ENCODE measurements at places on chromosomes 5 and 9.

GRCh38 chr9:20540169-20540863 is 82.0 kb downstream of the MLLT3 start:
- DNase-seq, result no peak

DNA sequence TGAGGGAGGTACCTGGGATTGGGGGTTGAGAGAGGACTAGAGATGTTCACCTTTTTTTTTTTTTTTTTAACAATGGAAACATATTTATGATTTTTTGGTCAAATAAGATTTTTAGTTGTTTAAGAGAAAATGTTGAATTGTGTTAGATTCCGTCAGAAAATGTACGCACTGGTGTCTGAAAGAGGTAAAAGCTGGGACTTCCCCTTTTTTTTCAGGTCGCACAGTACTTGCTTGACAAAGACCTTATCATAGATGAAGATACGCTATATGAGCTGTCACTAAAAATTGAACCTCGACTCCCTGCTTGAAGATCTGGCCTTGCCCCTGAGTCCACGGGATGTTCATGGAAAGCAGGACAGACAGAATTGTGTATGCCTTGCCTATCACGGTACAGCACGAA is 7.7 kb upstream of the CKMT2 start:
- DNase-seq, result no peak

DNA sequence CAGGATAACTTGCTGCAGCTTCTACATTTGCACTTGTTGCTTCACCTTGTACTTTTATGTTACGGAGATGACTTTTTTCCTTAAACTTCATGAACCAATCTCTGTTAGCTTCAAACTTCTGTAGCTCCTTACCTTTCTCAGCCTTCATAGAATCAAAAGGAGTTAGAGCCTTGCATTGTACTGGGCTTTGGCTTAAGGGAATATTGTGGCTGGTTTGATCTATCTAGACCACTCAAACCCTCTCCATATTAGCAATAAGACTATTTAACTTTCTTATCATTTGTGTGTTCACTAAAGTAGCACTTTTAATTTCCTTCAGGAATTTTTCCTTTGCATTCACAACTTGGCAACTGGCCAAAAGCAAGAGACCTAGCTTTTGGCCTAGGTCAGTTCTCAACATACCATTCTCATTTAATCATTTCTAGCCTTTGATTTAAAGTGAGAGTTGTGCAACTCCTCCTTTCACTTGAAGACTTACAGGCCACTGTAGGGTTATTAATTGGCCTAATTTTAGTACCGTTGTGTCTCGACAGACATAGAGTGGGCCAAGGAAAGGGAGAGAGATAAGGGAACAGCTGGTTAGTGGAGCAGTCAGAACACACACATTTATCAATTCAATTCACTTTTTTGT is 63.7 kb downstream of the SHOC1 start:
- peak; percentile 41 for DNase-seq

GRCh38 chr5:32585122-32585445 is 273 bp upstream of the SUB1 start:
- DNase-seq, result no peak

DNA sequence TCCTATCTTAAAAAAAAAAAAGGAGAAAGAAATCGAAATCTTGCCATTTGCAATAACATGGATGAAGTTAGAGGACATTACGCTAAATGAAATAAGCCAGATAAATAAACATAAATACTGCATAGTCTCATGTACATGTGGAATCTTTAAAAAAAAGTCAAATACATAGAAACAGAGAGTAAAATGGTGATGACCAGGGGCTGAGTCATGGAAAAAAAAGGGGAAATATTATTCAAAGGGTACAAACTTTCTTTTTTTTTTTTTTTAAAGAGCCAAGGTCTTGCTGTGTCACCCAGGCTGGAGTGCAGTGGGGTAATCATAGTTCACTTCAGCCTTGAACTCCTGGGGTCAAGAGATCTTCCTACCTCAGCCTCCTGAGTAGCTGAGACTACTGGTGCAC is 310.1 kb downstream of the ZNF608 start:
- DNase-seq, result peak; percentile 55

GRCh38 chr9:96133321-96134021 is 168.5 kb downstream of the HSD17B3 start:
- DNase-seq, result no peak

DNA sequence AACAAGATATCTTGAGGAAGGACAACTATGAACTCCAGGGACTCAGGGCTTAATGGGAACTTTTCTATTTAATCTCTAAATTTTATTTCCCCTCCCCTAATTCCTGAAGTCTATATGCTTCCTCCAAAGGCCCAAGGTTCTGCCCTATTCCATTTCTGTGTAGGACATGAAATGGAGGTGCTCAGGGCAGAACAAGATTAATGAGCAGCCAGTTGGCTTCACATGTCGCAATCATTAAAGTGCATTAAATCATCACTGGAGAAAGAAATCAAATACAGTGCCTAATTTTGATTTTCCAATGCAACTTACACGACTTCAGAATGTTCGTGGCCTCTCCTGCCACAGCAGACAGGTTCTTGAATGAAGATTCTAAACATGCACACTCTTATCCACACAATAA is 862.1 kb downstream of the PTPRD start:
- DNase-seq, result no peak

DNA sequence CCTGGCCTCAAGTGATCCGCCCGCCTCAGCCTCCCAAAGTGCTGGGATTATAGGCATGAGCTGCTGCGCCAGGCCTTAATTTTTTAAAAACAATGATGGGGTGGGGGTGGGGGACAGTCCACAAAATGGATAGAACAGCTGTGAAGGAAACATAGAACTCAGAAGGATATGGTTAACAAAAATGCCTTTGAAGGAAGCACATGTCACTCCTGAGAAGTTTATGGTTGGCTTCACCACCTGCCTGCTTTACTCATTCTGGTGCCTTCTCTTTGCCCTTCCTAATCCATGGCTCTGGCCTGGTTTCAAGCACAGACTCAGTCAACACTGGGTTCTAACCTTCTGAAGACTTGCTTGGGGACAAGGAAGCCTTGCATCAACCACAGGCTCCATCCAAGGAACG is 10.3 kb downstream of the BAG1 start:
- no peak for DNase-seq

DNA sequence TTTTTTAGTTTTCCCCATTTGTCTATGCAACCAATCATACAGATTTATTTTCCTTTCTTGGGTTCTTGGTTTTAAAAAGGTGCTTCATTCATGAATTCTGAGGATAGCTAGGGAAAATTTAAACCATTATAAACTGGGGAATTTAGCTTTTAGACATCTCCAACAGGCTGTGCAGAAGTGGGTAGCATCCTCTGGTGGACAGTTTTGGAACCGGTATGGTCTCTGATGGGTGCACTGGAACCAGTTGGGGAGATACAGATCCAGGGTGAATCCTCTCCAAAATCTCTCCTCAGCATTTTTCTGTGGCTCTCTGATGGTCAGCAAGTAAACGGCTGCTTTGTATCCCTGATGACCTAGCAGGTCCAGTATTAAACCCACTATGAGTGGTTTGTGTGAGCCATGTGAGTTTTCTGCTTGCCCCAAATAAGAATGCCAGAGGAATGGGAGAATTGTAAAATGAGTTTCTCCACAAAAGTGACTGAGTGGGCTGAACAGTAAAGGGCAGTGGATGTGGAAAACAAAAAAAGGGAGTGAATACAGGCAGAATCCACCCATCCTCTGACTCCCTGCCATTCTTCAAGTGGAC is 9.1 kb upstream of the DNAJC25 start:
- peak; percentile 44 for DNase-seq

DNA sequence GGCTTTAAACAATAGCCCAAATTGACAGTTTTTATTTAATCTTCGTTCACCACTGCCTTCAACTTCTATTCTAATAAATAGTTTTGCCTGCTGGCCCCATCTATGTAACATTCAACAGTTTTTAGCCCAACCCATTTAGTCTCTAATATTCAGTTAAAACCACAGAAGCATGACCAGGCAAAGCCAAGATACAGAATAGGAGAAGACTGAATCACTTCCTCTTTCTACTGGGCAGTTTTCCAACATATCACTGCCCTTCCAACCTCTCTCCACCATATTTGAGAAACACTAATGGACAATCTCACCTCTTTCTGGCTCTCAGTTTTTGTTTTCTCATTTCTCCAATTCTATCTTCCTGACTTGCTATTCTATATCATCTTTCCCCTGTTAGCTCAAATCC is 352.9 kb downstream of the DNAH5 start:
- DNase-seq, result peak; percentile 91

- peak; percentile 29 for DNase-seq
These were observed 55.9 kb upstream of the ERCC6L2 start for GRCh38 chr9:95819636-95820035.

DNA sequence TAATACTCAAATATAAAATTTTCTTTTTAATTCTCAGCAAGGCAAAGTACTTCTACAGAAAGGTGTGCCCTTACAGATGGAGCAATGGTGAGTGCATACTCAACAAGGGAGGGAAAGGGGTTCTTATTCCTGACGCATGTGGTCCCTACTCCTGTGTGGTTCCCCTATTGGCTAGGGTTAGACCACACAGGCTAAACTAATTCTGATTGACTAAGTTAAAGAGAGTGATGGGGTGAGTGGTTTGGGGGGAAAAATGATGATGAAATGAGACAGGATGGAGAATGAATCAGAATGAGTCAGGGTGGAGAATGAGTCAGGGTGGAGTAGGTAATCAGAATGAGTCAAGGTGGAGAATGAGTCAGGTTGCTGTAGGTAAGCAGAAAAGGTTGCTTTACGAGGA is 22.9 kb upstream of the HMGCS1 start:
- DNase-seq, result no peak

GRCh38 chr9:91103931-91104330 is 257.8 kb downstream of the AUH start:
- no peak for DNase-seq

- peak; percentile 100 for DNase-seq
These were observed 39.4 kb downstream of the LURAP1L start for GRCh38 chr9:12813960-12814876.

DNA sequence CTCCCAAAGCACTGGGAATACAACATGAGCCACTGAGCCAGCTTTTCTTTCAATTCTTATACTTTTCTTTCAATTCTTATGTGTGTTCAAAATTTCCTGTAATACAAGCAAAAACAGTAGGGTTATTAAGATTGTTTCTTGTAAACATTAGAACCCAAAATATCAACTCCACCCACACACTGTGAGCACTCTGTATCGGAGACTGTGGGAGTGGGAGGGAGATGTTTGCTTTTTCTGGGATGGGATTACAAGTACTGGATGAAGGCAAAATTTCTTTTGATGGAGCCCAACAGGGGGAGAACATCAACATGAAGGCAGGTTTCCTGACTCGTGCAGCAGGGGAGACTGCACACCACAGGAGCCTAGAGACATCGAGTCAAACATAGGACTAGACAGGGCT is 4.7 kb upstream of the CFAP90 start:
- no peak for DNase-seq

DNA sequence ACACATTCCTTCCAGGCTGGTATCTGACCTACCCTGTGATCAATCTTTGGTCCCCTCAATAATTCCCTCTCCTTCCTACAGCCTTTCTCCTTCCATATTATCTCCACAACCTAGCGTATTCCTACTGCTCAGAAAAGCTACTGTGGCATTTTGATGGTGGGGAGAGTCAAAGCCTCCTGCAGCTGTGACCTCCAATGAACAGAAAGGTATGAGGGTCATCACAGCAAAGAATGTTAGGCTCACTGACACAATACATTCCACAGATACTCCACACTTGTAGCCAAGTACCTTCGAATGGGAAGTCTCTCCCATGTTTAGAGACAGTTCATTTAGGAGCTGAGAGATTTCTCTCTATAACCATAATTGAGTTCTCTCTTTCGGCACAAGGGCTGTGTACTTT is 5.9 kb downstream of the FBN2 start:
- no peak for DNase-seq

DNA sequence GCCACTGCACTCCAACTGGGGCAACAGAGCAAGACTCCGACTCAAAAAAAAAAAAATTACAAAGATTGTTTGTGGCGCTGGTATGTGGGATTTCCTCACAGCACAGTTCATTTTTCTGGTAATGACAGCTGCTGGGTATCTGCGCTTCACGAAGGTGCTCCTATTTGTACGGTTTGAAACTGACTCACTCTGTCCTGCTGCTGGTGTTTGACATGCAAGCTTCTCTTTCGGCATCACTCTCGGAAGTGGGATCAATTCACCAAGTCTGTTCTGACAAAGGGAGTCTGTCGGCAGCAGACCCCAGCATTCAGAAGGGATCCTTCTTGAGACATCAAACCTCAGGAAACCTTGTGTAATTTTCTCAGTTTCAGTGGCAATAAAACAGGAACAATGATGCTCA is 26.3 kb downstream of the MAML1 start:
- no peak for DNase-seq

- no peak for DNase-seq
These were observed at the start of gene WNT8A for GRCh38 chr5:138083702-138084101. TSS of gene WNT8A (plus strand) at chr5:138084033. CDS start at chr5:138084128, 95 bp downstream.

- no peak for DNase-seq
These were observed 54.2 kb downstream of the PRELID2 start for GRCh38 chr5:145780982-145781381.

- no peak for DNase-seq
These were observed 237.6 kb upstream of the ZNF462 start for GRCh38 chr9:106625259-106625789.

GRCh38 chr5:17663182-17663581 is 28.9 kb downstream of the TAF11L14 start:
- DNase-seq, result no peak

DNA sequence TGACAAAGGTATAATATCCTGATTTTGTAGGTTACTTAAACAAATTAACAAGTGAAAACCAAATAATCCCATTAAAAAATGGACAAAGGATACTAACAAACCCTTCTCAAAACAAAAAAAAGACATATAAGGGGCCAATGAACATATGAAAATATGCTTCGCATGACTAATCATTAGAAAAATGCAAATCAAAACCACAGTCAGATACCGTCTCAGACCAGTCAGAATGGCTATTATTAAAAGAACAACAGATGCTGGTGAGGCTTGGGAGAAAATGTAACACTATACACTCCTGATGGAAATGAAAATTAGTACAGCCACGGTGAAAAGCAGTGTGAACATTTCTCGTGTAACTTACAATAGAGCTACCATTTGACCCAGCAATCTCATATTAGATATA is 1542.2 kb upstream of the CDH9 start:
- DNase-seq, result peak; percentile 87

DNA sequence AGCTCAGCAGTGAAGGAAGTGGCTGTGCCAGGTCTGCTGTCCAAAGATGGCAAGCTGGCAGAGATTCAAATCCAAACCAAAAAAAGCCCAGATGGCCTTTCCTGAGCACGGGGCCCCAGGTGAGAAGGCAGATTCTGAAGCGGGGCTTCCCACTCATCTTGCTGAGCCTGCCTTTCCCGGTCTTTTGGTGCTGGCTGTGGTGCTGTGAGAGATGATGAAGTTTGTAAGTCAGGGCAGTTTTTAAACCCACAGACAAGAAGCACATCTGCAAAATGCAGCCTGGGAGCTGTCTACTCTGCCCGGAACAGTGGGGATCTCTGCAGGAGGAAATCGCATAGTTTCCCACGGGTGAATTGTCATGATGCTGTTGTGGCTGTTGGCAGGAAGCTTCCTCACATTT is 85.0 kb upstream of the IRX4 start:
- no peak for DNase-seq

Measured in fibroblast of upper back skin (primary cell).